ENCODE measurements at places on chromosomes 6 and 20. TPM values are rescaled to one million over a fixed set of nuclear protein-coding genes. Genes with fewer than 3 reads are reported as not detected.

DNA sequence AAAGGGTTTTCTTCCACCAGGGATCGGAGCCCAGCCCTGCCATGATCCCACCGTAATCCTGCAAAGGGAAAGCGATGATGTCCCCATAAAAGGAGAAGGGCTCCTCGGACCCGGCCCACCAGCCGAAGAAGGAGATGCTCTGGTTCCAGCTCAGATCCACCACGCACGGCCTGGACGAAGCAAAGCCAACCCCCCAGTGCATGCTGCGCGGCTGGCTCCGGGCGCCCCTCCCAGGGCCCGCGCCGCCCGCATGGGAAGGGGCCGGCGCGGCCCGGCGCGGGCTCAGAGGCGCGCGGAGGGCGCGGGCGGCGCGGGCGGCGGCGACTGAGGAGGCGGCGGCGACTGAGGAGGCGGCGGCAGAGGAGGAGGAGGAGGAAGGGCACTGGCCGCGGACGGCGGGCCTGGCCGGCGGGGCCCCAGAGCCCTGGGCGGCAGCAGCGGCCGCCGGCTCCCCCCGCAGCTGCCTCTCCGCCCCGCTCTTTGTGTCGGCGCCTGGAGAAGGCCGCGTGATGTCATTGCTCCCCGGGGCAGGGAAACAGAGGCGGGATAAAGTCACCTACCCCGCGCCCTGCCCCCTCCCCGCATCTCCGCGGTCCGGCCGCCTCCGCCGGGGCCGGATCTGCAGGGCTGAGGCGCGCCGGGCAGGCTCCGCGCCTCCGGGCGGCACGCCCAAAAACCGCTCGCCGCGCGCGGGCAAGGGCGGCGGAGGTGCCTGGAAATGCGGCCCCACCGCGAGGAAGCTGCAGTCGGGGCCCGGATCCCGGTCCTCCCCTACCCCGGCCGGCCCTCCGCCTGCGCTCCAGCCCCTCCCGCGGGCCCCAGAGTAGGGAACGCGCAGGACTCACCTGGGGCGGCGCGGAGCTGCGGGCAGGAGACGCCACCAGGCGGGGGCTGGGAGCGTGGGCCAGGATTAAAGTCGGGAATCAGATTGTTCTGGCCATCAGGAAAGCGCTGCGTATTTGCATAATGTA is at the start of gene FAXC:
TSS of gene FAXC (minus strand) at position 504 of the 971 bp plus-strand sequence. CDS start at position 202, 302 bp downstream.
- no peak within 1 kb of the TSS for H3K4me3 ChIP-seq
- H3K27ac ChIP-seq: no peak within 1 kb of the TSS
- H3K4me1 ChIP-seq: no peaks in the 10 kb centered on the region
- H3K36me3 ChIP-seq: no peaks in the 10 kb centered on the region
- no peak for DNase-seq

DNA sequence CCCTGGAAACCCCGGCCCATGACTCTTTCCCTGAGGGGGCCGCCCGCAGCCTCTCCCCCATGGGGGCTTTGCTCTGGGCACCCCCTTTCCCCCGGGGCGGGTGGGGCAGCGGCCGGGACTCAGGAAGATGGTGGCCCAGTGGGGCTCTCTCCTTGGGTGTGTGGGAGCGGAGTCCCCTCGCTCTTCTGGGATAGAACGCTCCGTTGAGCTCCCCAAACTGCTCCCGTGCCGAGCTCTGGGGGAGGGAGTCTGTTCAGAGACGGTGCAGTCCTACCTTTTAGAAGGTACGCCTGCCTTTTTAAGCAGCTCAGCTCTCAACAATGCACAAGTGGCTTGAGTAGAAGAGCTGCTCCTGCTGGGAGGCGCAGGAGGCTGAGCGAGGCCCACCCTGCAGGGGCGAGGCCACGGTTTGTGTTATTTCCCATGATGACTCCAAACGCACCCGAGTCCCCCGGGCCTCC is 21.7 kb upstream of the BHLHE23 start:
- peak overlapping the region; percentile 60 for H3K4me3 ChIP-seq
- H3K36me3 ChIP-seq: no peaks in the 10 kb centered on the region
- no peaks in the 10 kb centered on the region for H3K27me3 ChIP-seq
- peaks cover 57% of the 10 kb centered on the region for H3K4me1 ChIP-seq
- peak; percentile 82 for DNase-seq

The SPTLC3 gene
- not detected for total RNA-seq

- H3K36me3 ChIP-seq: no peaks in the 10 kb centered on the region
- H3K27me3 ChIP-seq: no peaks in the 10 kb centered on the region
- H3K27ac ChIP-seq: no peak overlapping the region
- no peak overlapping the region for H3K4me3 ChIP-seq
Measured at GRCh38 chr20:50674138-50674825, 17.1 kb downstream of the RIPOR3 start.

GRCh38 chr20:46657618-46658017 is 6.4 kb upstream of the SLC13A3 start:
- H3K27me3 ChIP-seq: peaks cover 2% of the 10 kb centered on the region
- no peak for DNase-seq
- no peaks in the 10 kb centered on the region for H3K36me3 ChIP-seq
- no peak overlapping the region for H3K4me3 ChIP-seq

The GUCA1A gene
- total RNA-seq: not detected

The CTCFL gene
- not detected for total RNA-seq

DNA sequence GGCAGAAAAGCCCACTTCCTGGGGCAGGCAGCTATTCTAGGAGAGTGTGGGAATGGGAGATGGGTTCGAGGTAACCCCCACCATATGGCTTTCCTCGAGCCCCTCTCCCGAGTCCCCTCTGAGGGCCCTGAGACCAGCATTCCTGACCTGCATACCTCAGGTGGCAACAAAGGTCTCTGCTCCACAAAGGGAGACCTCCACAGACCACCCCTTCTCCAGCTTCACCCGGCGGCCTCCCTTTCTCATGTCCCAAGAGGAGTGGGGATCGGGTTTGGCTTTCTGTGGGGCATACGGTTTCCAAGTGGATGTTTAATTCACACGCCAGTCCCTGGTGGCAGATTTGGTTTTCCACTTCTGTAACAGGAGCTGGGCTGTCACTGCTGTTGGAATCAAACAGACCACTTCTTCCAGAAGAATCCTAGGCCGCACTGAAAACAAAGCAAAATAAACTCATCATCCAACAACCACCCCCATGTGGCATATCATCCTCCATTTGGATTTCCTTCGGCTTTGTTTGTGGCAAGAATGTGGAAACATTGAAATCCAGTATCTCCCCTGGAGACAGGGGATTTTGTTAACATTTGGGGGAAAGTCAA is 83.2 kb downstream of the DLL1 start:
- H3K36me3 ChIP-seq: no peaks in the 10 kb centered on the region
- H3K27ac ChIP-seq: no peak overlapping the region

- no peak overlapping the region for H3K4me3 ChIP-seq
- H3K36me3 ChIP-seq: no peaks in the 10 kb centered on the region
- peak; percentile 78 for DNase-seq
- no peaks in the 10 kb centered on the region for H3K4me1 ChIP-seq
- no peak overlapping the region for H3K27ac ChIP-seq
Measured at GRCh38 chr6:56902641-56903464, 52.1 kb upstream of the BEND6 start.

- peaks cover 55% of the 10 kb centered on the region for H3K4me1 ChIP-seq
- DNase-seq: peak; percentile 64
- H3K27ac ChIP-seq: peak overlapping the region; percentile 65
- H3K4me3 ChIP-seq: no peak overlapping the region
Measured at GRCh38 chr6:154414021-154414813, 57.6 kb upstream of the IPCEF1 start.

The BPI gene
- total RNA-seq: not detected

GRCh38 chr20:25574411-25574810 is 10.9 kb downstream of the NINL start:
- no peak overlapping the region for H3K4me3 ChIP-seq
- H3K27me3 ChIP-seq: no peaks in the 10 kb centered on the region
- DNase-seq: peak; percentile 45
- H3K27ac ChIP-seq: no peak overlapping the region
- no peaks in the 10 kb centered on the region for H3K4me1 ChIP-seq
